ENCODE measurements at places on chromosomes 2 and 18. TPM values are rescaled to one million over a fixed set of nuclear protein-coding genes. Genes with fewer than 3 reads are reported as not detected.
A peak's percentile ranks its signal among the peaks of the same experiment; 100 is the strongest.

- no peak for DNase-seq
These were observed 69.8 kb downstream of the ANKRD12 start for GRCh38 chr18:9206421-9206820.

DNA sequence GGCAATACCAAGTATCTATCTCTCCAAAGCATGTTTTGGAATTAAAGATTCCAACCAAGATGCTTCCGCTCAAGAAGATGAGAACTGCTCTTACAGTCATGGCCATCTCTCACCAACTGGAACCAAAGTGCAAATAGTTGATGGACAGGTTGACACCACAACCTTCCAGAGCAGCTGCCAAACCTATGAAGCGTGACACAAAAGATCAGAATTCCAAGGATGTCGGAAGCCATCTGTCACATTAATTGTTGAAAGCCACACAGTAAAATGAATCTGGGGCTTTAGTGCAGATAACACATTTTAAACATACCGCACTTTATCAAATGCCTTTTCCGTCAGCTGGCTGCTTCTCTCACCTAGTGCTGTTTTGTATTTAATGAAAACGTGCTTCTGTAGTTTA, 195.7 kb downstream of the CDH20 start:
- DNase-seq = no peak

DNA sequence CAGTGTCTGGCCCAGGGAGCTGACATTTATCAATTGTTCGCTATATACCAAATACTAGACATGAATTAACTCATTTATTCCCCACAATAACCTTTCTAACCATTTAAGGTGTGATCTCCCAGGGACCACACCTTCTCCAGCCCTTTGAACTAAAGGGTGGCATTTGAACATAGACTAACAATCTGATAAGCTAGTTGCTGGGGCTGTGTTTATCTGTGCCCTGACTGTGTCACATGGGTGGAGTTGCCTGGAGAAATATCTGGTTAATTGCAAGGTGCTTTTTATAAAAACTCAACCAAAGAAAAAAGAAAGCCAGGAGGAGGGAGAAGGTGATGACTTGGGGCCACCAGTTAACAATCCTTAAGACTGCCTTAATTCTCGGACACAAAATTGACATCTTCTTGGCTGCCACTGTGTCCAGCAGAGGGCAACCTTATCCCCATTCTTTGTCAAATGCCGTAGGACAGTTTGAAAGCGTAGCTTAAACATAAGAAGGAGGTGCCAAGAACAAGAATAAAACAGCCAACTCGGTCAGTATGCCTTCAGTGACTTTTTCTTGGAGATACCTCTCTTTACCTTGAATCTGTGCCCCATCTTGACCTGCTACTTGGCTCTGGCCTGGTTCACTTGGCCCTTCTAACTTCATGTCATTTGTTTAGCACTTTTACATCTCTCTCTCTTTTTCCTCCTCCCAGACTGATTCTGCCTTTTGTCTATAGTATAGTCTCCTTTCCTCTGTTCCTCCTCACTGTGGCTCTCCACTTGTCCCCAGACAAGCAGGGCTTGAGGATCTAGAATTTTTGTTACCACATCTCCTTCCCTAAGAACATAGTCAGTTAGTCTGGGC, 183.4 kb downstream of the MYO3B start:
- DNase-seq = peak; percentile 76

DNA sequence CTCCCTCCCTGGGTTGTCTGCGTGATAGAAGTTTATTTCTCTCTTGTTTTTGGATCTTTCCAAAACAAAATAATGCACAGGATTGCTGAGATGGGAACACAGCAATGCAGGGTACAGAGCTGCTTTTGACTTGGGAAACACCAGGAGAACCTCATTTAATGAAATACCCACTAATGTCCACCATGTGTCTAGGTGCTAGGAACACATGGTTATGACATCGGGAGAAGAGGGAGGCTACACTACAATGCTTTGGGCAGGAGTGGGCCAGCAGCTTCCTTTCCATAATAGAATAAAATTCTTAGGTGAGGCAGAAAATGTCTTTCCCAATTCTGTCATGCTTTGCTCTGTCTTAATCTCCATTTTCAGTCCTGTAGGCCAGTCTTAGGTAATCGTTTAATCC, 29.2 kb upstream of the KCNF1 start:
- DNase-seq = no peak

DNA sequence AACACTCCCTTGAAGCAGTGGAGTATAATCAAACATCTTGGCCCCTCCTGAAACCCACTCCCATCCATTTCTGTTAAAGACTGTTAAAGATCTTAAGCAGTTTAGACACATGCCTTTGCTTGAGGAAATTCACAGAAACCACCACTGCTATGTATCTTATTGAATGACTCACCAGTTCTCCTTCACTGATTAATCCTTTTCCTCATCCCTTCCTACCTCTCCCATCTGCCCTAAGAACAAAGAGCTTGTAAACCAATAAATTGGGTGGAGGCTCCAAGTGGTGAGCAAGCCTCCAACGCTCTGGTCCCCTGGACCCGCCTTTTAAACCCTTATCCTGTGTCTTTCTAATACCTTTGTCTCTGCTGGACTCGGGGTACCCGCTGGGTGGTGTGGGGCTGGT, 746.1 kb downstream of the LRP1B start:
- no peak for DNase-seq

- DNase-seq = peak; percentile 86
These were observed 102.6 kb downstream of the HDAC4 start for GRCh38 chr2:239298116-239298804.

DNA sequence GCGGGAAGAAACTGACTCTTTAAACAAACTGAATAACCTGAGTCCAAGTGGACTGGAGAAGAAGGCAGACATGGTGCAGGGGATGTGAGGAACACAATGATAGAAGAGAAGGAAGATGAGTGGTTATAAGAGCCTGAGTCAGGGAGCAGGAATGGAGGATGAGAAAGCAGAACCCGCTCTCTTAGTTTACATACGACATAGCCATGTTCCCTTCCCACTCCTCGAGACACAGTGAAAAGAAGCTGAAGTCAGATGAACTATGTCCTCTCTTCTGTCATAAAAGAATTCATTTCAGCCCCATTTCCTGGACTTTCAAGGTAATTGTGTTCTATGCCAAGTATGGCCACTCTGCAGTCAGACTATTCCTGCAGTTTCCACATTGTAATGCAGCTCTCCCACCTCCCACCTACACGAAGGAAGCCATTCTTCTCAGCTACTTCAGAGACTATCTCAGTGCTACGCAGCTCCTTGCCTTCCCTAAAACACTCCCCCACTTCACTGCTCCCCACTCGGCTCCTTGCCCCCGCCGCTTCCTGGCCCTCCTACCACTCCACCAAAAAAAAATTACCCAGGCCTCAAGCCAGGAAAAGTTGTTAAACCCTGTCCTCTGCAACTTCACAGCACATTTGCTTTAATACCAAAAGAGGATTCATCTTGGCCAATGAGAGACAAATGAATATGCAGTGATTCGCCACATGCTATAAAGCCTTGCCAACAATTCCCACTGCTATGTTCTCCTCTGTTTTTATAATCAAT, 323.4 kb upstream of the EPHA4 start:
- DNase-seq = no peak

- no peak for DNase-seq
These were observed 9.3 kb upstream of the MGAT5 start for GRCh38 chr2:134244587-134244986.

GRCh38 chr18:11654736-11655605, 34.1 kb upstream of the GNAL start:
- DNase-seq = peak; percentile 81

GRCh38 chr2:181430406-181431118, 26.6 kb upstream of the ITGA4 start:
- DNase-seq = peak; percentile 9

DNA sequence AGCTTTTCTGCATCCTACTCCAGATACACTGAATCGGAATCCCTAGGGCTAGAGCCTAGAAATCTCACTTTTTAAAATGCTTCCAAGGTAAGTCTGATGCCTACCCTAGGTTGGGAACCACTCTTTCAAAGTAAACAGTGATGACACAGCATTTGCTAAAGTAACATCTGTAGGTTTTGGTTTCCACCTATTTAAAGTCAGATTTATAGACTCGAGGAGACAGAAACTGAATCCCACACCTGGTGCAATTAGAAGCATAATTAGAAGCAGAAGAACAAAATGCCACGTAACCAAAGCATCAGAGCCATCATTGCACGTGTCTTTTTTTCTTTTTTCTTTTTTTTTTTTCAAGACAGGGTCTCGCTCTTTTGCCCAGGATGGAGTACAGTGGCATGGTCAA, 40.9 kb downstream of the PDK1 start:
- DNase-seq = no peak

The KHK gene
- 12.7 TPM for total RNA-seq

The ASB18 gene
- total RNA-seq = not detected

The SPRED2 gene
- total RNA-seq = 7.9 TPM

The DGKD gene
- 57.0 TPM for total RNA-seq

The GNLY gene
- 21.6 TPM for total RNA-seq
